Thymus (tissue), 14 donors: ENCODE measurements at places on chromosomes 7 and 10. TPM values are rescaled to one million over a fixed set of nuclear protein-coding genes. Genes with fewer than 3 reads are reported as not detected.

PRLHR gene
- total RNA-seq: 0.05 TPM

EBLN1 gene
- not detected for total RNA-seq

POLR2J gene
- total RNA-seq: 76.0 TPM

MEPCE gene
- 32.0 TPM for total RNA-seq

- no peaks in the 10 kb centered on the region for H3K4me1 ChIP-seq
- no peak overlapping the region for H3K27ac ChIP-seq
- DNase-seq: no peak
- H3K36me3 ChIP-seq: no peaks in the 10 kb centered on the region
- no peak overlapping the region for H3K4me3 ChIP-seq
Observed at GRCh38 chr7:23713285-23714149, 3.5 kb downstream of the STK31 start.

DNA sequence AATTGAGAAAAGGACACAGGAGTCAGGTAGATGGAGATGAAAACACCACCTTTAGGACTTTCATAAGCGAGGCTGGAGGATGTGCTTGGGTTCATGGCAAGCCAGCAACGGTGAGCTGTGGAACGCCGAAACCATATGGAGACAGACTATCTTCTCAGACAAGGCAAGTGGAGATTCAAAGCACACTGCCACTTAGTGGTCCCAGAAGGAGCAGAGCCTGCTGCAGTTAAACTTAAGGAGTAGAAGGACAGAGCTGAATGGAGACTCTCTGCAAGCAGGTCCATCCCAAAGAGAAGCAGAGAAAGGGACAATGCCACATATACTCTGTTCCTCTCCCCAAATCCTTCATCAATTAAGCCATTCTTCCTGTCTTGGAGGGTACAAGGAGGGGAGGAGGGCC, 236.3 kb upstream of the HABP2 start:
- peaks cover 3% of the 10 kb centered on the region for H3K36me3 ChIP-seq
- H3K4me3 ChIP-seq: no peak overlapping the region
- H3K27ac ChIP-seq: no peak overlapping the region
- no peaks in the 10 kb centered on the region for H3K27me3 ChIP-seq
- DNase-seq: no peak
- no peaks in the 10 kb centered on the region for H3K4me1 ChIP-seq

DNA sequence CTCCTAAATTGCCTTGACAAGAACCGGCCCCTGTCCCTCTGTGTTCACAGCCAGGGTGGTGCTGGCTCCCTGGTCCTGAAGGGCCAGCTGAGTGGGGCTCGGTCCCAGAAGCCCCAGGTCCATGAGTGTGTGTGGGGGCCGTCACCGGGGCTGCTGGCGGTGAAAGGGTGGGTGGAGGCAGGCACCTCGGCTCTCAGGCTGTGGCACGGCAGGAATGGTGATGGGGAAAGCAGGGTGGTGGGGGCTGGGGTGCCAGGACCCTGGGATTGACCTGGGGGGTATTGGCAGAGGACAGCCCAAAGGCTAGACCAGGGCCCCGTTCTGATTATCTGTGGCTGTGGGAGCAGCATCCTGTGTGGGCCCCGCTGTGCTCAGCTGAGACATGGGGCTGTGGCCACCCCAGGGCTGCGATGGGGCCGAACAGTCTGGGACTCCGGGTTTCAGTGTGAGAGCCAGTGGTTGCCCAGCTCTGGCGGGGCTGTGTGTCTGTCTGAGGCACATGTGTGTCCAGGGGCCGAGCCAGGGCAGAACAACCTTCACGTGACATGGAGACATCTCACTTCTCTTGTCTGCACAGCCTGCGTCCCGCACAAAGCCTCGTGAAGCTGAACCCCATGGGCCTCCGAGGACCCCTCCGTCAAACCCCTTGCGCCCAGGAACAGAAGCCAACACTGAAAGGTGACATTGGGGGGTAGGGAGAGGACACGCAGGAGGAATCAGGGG, 144.2 kb downstream of the ELFN1 start:
- H3K4me1 ChIP-seq: peaks cover 22% of the 10 kb centered on the region
- no peak for DNase-seq
- H3K36me3 ChIP-seq: peaks cover 6% of the 10 kb centered on the region
- no peak overlapping the region for H3K27ac ChIP-seq
- no peaks in the 10 kb centered on the region for H3K27me3 ChIP-seq

DNA sequence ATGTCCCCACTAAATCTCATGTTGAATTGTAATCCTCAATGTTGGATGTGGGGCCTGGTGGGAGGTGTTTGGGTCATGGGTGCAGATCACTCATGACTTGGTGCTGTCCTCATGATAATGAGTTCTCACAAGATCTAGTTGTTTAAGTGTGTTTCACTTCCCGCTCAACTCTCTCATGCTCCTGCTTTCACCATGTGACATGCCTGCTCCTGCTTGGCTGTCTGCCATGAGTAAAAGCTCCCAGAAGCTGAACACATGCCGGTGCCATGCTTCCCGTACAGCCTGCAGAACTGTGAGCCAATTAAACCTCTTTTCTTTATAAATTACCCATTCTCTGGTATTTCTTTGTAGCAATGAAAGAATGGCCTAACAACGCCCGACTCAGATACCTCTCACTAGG, 6.2 kb upstream of the PSTK start:
- no peak overlapping the region for H3K27ac ChIP-seq
- H3K27me3 ChIP-seq: no peaks in the 10 kb centered on the region
- no peaks in the 10 kb centered on the region for H3K36me3 ChIP-seq
